ENCODE measurements at places on chromosomes 6 and 20.

DNA sequence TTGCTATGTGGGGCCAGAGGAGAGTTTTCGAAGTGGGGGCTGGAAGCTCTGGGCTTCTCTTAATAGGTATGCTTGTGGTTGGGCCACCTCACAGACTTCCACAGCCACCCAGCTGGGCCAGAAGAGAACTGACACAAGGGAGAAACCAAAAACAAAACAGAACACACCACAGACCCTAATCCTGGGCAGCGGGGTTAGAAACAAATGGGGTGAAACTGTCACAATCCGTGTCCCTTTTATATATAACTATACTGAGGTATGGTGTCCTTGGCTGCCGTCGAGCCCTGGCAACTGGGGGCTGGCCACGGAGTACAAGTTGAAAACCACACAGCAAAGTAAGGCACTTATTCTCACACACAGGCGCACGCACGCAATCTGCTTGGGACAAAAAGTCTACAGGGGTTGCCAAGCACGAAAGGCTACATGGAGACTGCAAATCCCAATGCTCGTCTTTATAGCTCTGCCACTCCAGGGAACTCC is 78.3 kb downstream of the TRAM2 start:
- no peak for DNase-seq

GRCh38 chr6:116468293-116468692 is 7.1 kb downstream of the CALHM6 start:
- no peak for DNase-seq

DNA sequence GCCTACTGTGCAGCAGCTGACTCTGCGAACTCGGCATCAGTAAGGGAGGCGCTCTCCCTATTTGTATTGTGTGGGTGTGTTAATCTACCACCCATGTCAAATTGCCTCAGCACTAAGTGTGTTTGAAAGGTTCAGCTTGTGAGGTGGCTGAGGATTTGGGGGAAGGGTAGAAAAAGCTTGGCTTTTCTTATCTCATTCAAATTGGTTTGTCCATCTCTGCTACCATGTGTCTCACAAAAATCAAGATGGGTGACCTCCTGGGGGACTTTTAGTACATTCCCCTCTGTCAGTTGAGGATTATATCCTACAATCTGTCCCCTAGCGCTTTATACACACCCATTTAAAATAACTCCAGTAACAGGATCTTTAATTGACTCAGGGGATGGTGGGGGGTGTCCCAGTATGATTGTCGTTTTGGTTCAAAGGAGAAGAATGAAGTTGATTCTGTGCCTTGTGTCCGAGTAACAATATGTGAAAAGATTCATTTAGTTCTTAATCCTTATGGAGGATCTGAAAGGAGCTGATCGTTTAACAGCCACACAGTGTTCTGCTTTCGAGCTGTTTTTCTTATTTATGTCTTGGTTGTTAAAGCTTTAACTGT is 609.6 kb downstream of the PKHD1 start:
- no peak for DNase-seq

DNA sequence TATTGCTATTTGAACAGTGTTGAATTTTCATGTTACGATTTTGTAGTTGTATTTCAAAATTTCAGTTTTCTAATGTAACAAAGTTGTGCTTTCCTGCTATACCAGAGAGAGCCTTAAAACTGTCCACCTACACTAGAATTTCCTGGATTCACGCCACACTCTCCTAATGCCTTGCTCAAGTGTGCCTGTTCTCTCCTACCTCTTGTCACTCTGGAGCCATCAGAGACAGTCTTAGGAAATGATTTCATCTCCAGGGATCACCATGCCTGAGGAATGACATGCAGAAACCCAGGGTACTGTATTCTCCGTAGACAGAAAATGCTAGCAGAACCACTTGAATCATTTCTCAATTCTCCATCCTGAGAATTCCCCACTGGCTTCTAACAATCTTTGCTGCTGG is 667.6 kb downstream of the KIF16B start:
- DNase-seq = no peak

- DNase-seq = peak; percentile 78
These were observed 2.7 kb upstream of the C6orf62 start for GRCh38 chr6:24721461-24722215.

GRCh38 chr20:8757146-8757545 is 311.7 kb upstream of the PLCB4 start:
- DNase-seq = no peak

DNA sequence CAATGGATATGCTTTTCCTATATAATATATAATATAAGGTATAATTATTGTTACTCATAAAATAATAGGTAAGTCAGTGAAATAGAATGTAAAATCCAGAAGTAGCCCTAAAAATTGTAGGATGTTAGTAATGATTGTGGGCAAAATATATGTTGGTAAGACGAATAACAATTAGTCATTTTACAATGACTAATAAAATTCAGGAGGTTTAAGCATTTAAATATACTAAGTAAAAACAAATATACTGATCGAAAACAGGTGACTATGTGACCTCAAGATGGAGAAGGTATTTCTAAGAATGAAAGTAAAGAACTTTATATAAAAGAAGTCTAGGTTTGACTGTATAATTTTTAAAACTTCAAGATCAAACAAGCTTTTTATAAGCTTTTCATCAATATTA is 28.9 kb downstream of the FUCA2 start:
- no peak for DNase-seq

DNA sequence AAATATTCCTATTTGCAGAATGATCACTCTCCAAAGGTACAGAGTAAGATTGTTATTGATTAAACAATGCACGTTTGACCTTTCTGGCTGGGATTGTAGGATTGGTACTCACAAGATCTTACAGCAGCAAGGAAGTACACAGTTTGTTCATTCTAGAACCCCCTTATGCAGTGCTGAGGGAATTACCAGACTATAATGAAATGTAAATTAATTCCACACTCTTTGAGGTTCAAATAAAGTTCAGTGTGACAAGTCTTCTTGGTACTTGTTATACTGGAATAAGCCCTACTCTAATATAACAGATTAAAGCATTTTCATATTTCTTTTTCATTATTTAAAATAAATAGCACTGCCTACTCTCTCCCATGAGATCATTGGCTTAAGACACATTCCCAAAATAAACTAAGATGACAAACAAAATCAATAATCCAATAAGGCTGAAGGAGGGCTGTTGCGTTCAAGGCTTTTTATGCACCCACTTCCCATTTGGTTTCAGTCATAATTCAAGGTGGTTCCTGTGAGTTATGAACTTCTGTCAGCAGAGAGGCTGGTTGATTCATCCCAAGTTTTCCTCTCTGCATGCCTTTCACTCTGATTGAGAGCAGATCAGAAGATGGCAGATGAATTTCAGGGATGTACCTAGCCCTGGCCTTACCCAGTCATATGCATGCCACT is 881.5 kb downstream of the C6orf118 start:
- DNase-seq = no peak

DNA sequence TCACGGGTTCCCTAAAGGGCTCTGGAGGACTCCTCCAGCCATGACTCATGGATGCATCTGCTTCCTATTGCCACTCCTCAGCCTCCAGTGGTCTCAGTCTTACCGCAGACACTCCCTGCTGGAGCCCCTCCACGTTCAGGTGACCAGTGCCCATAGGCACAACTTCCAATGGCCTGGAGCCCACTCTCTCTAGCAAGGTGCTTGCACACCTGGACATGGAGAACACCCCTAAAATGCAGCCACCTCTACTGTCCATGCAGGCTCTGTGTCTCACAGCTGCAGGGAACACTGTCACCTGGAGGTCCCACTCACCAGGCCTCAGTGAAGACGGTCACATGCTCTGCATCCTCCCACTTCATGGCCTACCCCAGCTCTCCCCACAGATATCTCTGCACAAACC is 36.0 kb downstream of the HUS1B start:
- no peak for DNase-seq

DNA sequence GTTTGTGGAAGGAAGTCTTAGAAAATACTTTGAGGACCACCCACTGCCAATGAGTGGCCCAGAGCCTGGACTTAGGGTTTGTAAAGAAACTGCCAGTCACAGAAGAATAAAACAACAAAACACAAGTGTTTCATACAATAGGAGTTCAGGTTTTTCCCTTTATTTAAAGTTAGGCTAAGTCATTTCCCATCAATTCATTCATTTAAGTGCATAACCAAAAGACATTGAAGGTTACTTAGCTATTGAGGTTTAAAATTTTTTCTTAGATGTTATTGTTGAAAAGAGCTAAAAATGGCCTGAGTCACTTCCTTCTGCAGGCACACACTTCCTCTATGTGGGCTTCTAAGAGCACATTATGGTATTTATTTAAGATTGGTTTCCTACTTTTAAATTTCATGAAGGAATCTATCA is 54.2 kb downstream of the ARMC2 start:
- no peak for DNase-seq

DNA sequence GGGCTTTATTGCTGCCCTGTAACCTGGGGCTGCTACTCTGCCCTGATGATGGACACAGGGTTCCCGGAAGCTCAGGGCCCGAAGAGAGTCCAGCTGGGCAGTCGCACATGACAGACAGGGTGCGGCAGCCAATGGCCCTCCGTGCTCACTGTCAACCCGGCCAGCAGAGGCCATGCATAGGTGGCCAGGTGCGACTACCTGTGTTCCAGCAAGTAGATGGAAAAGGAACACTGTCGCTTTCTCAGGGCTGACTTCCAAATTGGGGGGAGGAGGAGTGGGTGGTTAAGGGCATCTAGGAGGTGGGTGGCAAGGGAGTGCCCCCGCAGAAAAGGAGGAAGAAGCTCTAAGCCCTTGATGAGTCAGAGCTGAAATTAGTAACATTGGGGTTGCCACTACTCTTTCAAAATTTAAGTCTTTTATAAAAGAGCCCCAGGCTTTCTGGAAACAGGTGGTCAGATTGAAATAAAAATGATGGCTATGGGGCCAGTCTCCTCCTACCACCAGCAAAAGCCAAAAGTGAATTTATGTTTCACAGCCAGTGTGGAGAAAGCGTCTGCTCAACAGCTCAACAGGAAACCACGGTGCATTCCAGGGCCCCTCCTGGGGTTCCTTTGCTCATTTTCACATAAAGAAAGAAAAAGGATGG is 2.3 kb upstream of the RAMACL start:
- DNase-seq = no peak

DNA sequence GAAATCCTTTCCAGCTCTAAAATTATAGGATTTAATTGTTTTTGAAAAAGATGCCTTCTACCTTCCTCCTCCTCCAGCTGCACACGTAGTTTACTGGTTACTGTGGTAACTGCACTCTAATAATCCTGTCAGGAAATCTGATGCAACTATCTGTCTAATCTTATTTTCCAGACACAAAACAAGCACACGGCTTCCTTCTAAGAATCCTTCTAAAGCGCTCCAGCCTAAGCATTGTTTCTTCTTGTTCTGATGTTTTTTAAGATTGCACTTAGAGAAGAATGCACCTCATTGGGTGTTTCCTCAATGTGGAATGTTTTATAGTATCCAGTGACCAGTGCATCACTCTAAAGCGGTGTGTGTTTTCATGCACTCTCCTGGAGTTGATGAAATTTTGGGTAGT is 63.6 kb downstream of the CARMIL1 start:
- no peak for DNase-seq

All from thoracic aorta (tissue), 2 donors.